Bone marrow (tissue), 2 donors: ENCODE measurements at places on chromosomes 5 and 9.

GRCh38 chr9:68852941-68853340 is 147.9 kb downstream of the PIP5K1B start:
- no peak for DNase-seq

GRCh38 chr5:42718591-42718990 is 38.0 kb upstream of the CCDC152 start:
- no peak for DNase-seq

GRCh38 chr5:171335616-171336015 is 26.6 kb downstream of the TLX3 start:
- no peak for DNase-seq

GRCh38 chr5:159805021-159805420 is 111.3 kb upstream of the ADRA1B start:
- DNase-seq = no peak
